ENCODE measurements at places on chromosomes 12 and 14.

DNA sequence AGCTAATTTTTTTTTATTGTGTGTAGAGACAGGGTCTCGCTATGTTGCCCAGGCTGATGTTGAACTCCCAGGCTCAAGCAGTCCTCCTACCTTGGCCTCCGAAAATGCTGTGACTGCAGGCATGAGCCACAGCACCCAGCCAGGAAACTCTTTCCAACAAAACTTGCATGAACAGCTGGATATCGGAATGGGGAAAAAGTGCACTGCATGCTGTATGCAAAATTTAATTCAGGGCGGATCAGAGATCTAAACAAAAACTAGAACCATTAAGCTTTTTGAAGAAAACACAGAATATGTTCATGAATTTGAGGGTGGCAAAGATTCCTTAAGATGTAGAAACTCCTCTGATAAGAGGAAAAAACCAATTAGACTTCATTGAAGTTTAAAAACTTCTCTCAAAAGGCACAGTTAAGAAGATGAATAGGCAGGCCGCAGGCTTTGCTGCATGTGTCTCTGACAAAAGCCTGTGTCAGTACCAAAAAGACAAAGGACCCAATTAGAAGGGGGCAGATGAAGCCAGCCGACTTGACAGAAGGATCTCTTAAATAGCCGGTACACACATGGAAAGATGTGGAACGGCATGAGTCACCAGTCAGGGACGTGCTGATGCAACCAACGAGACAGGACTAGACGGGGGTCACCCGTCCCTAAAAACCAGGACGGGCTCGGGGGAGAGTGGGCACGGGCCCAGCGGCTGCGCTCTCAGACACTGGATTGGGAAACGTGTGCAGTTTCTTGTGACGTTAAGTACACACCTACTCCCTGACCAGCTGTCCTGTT, 34.8 kb upstream of the MMP17 start:
- no peak for DNase-seq

DNA sequence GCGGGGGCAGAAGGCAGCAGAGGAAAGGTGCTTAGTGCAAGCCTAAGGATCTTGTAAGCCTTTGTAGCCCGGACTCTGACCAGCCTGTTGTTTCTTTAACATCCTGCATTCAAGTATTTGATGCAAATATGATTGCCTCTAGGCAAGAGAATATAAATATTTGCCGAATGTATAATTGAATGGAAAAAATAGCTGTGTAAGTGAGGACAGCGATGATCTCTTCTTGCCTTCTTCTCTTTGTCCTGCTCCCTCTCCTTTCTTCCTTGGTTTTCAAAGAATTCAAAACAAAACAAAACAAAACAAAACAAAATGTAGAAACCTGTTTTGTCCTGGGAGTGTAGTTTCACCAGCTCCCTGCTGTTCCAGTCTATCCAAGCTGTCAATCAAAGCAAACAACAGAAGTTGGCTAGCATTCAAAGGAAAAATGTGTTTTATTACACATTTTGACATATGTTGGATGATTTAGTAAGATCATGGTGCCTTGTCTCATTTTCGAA, 74.9 kb upstream of the CPM start:
- no peak for DNase-seq

GRCh38 chr12:80952443-80952842, 14.7 kb upstream of the LIN7A start:
- no peak for DNase-seq

DNA sequence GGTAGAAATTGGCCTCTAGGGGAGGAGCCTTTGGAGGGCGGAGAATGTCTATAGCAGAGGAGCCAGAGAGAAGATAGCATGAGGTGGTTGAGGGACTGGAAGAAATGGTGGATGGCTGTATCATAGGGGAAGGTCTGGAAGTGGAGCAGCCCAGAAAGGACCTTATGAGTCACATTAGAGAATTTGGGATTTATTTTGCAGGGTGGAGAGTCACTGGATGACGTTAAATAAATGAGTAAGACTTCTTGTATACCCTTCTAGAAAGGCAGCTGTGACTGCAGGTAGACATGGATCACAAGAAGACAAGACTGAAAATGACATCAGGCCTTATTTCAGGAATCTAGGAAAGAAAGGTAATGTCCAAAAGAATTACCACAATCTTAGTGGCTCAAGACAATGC, 208.2 kb upstream of the TMTC1 start:
- DNase-seq, result no peak

- no peak for DNase-seq
Measured at GRCh38 chr14:92252323-92252722, 70.6 kb upstream of the SLC24A4 start.

- DNase-seq, result no peak
Measured at GRCh38 chr12:26017484-26018211, 59.2 kb downstream of the RASSF8 start.

GRCh38 chr14:74891870-74892269, 10.2 kb downstream of the DLST start:
- no peak for DNase-seq

DNA sequence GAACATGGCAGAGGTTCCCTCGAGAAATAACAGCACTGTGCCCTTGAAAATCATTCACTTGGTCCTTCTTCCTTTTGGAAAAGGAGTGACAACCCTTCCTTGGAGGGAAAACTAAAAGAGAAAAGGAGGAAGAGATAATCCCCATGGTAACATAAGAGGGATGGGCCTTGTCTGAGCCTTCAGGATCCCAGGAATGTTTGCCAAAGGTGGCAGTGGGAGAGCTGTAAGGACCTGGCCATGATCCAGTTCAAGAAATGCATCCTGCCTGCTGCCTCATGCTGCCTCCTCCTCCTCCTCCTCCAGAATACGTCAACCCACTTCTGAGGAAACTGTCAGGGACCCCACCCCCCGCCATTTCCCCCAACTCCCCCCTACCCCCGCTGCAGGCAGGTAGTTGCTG, 118.8 kb downstream of the KCNK10 start:
- DNase-seq, result no peak

DNA sequence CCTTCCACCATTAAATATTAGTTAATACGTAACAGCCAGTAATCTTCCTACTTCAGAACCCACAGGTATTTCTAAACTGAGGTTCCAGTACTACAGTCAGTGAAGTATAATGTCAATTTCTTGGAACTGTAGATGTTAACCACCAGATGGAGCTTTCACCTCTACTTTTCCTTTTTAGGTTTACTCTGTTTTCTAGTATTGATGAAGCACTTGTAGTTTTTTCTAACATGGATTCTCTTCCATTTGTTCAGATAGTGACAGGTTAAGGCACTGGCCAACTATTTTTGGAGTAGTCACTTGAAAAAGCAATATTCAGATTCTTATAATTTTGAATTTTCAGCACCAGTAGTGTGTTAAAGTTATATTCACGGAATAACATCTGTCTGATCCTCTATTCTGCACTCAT, 4.6 kb upstream of the SEC23A start:
- no peak for DNase-seq

- no peak for DNase-seq
Measured at GRCh38 chr14:65892315-65892714, 479.8 kb downstream of the FUT8 start.

DNA sequence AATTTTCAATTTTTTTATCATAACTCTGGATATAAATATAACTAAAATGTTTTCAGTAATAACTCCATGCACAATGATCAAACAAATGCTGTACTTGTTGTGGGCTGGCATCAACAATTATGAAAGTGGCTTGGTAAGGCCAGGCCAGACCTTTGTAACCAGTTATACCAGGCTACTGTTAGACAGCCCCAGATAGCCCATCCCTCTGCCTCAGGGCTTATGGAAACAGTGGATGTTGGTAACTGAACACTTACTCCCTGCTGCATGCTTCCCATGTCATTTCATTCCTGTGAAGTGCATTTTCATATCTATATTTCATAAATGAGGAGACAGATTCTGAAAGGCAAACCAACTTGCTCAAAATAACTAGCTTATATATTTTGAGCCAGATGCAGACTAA, 195.0 kb downstream of the SYT1 start:
- no peak for DNase-seq

GRCh38 chr12:98799146-98799810, 154.2 kb downstream of the APAF1 start:
- no peak for DNase-seq

GRCh38 chr14:74551431-74552371, 58.1 kb downstream of the ISCA2 start:
- DNase-seq, result no peak

DNA sequence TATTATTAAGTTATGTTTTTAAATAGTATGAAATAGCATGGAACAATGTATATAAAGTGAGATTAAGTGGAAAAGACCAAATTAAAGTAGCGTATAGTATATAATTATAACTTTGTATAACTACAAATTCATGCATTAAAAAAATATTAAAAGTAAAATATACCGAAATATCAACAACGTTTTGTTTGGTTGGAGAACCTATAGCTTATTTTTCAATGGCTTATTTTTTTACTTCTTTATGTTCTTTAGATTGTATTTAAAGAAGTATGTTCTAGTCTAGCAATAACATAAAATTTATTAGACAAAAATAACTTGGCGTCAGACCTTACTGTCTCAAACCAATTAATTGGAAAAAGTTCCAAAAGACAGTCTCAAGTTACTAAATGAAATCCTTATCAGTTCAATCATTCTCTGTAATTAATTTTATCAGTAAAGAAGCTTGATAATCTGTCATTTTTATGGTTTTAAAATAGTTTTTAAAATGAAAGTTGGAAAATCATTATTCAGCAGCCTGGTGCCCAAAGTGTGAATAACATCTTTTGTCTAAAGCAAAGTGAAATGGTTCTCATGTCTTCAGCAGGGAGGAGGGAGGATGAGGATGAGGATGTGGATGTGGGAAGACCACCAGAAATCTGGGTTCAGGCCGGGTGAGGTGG, 46.7 kb downstream of the IRAK3 start:
- DNase-seq, result no peak

DNA sequence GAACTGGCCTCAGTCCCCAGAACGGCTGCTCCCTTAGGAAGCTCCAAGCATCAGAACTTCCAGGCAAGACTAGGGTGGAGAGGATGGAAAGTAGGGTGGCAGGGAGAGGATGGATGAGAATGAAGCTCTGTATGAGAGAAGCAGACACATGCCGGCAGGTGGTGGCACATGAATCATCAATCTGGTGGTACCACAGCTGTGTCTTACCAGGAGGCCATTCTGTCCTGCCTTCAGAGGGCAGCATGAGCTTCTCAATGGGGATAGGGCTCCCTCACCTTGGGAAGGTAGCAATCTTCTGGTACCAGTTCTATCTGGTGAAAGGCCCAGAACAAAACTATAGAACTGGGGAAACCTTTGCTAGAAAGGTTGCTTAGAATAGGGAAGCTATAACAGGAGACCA, 55.4 kb upstream of the PYGL start:
- DNase-seq, result no peak

- DNase-seq, result no peak
Measured at GRCh38 chr14:93984070-93984469, 7.7 kb upstream of the ASB2 start.

DNA sequence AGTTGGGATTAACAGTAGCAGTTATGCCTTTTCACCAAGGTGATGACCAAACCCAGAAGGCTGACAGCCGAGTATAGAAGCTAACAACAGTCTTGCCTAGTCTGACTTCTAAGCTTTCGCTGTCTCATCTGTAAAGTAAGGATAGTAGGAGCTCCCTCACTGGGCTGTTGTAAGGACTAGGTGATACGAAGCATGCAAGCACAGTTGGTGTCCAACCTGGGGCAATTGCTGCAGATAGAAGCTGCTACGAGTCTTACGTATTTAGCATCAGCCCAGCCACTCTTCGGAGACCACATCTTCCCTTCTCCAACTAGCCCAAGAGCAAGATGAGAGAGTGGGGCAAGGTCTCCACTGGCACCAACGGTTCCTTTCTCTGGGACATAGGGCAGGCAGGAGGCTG, 6.0 kb downstream of the HAL start:
- DNase-seq, result no peak

- DNase-seq, result peak; percentile 16
Measured at GRCh38 chr14:21070610-21071224, 613 bp downstream of the ARHGEF40 start.

DNA sequence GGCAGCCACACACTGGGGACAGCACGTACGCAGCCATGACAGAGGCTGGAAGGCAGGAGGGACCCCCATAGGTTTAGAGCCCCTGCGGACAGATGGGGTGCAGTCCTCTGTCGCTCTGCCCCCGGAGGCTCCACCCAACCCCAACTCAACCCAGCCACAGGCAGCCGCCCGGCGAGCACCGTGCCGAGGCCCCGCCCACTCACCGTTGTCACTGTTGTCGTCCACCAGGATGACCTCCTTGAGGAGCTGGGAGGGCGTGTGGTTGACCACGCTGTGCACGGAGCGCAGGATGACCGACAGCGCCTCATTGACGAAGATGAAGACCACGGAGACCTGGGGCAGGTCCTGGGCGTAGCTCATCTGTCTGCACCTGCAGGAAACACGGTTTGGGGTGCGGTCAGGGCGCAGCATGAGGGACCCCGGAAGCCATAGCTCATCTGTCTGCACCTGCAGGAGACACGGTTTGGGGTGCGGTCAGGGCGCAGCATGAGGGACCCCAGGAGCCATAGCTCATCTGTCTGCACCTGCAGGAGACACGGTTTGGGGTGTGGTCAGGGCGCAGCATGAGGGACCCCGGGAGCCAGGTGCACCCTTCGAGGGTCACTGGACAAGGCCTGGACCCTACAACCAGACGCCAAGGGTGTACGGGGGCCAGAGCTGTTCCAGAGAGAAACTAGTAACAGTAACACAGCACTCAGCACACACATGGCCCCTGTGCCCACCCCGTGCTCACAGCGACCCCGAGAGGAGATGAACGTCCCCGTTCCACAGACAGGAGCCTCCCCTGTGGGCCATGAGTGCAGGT, 66.9 kb downstream of the GALNT9 start:
- DNase-seq, result no peak

GRCh38 chr12:100733817-100734593, 60.6 kb upstream of the ANO4 start:
- no peak for DNase-seq

GRCh38 chr12:101038289-101038871, 171.7 kb downstream of the SLC5A8 start:
- no peak for DNase-seq

DNA sequence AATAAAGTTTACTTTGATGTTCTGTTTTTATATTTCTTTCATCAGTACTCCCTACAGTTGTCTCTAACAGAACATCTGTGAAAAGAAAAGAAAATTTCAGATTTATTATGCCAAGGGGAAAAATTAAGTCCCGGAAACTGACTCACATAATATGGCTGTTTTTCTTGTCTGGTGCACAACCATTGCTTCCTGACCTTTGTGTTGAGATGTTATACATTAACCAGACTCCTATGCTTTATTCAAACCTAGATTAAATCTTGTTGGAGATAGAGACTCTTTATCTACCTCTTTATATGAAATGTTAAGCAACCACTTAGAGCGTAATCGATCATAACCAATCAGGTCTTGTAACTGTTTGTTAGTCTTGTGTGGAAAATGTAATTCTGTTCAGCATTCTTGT, 37.6 kb upstream of the BICD1 start:
- DNase-seq, result no peak

GRCh38 chr12:96471368-96472050, 17.9 kb upstream of the CFAP54 start:
- no peak for DNase-seq

GRCh38 chr12:77122236-77122635, 56.9 kb upstream of the E2F7 start:
- no peak for DNase-seq

- DNase-seq, result no peak
Measured at GRCh38 chr12:128829861-128830504, 6.2 kb upstream of the SLC15A4 start.

- DNase-seq, result no peak
Measured at GRCh38 chr14:75066691-75067090, 2.8 kb upstream of the ZC2HC1C start.

Measured in stimulated activated CD4-positive, alpha-beta T cell treated with anti-CD3 and anti-CD28 coated beads, Interleukin-4, amount 100 ng/mL, for 24 hours (primary cell).